ENCODE measurements at places on chromosomes 3 and 15.

- DNase-seq: peak; percentile 94
These were observed 95.3 kb downstream of the DAPK2 start for GRCh38 chr15:63950911-63951481.

DNA sequence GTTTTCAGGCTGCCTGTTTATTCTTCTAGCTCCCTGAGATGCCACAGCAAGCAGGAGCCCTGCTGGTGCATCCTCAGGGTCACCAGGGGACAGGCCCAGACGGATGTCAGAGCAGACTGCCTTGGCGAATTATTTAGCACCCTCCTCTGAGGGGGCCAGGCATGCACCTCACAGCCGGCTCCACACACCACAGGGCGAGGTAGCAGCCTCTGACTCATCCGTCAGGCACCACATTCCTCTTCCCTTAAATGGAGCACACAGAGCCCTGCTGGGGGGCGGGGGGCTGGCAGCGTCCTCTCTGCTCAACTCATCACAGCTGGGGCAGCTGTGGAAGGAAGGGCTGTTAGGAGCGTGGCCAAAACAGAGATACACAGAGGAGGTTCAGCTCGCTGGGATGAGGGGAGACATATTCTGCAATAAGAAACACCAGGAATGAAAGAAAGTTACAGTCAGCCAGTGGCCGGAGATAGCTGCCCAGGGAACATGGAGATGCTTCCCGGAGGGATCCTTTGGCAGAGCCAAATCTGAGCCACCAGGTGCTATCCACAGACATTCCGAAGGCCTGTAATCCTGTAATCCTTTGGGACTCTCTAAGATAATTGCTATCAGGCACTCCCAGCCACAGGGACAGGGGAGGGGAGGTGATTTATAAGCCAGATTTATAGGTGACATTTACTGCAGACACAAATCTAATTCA, 13.9 kb upstream of the PRICKLE2 start:
- peak; percentile 99 for DNase-seq

GRCh38 chr15:47806008-47806407, 88.7 kb downstream of the SEMA6D start:
- no peak for DNase-seq

GRCh38 chr3:36650271-36650671, 114.1 kb downstream of the DCLK3 start:
- peak; percentile 61 for DNase-seq

GRCh38 chr15:82810061-82810889, 847 bp downstream of the WHAMM start:
- peak; percentile 75 for DNase-seq

DNA sequence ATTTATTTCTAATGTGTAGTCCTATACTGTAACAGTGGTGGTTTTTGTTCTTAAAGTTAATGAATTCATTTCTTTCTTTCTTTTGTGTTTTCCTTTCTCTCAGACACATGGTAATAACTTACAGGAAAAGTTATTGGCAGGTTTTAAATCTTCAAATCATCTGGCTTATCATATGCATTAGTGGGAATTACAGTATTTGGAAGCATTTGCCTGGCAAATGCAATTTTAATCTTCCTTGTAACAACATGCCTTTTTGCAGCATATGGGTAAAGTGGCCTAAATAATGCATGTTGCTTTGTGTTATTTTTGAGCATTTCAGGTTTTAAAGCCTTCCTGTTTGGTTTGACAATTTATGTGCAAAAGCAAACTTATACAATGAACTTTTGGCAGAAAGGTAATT, 66.8 kb downstream of the GALK2 start:
- no peak for DNase-seq

DNA sequence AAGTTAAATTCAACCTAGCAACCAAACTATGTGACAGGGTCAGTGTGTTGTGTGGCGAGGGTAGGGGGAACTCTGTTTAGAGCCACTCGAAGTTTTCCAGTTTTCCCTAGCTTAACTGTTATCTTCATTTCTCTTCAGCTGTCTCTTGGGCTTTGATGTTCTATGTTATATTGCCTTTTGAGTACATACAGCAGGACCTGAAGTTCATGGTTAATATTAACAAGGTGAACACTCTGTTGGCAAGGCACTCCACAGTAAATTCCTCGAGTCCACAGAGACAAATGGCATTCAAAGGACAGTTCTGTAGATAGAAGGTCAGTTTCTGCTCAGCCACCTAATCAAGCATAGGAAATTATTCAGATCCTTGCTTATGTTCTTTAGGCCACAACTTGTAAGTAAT, 147.9 kb upstream of the DPH6 start:
- no peak for DNase-seq

DNA sequence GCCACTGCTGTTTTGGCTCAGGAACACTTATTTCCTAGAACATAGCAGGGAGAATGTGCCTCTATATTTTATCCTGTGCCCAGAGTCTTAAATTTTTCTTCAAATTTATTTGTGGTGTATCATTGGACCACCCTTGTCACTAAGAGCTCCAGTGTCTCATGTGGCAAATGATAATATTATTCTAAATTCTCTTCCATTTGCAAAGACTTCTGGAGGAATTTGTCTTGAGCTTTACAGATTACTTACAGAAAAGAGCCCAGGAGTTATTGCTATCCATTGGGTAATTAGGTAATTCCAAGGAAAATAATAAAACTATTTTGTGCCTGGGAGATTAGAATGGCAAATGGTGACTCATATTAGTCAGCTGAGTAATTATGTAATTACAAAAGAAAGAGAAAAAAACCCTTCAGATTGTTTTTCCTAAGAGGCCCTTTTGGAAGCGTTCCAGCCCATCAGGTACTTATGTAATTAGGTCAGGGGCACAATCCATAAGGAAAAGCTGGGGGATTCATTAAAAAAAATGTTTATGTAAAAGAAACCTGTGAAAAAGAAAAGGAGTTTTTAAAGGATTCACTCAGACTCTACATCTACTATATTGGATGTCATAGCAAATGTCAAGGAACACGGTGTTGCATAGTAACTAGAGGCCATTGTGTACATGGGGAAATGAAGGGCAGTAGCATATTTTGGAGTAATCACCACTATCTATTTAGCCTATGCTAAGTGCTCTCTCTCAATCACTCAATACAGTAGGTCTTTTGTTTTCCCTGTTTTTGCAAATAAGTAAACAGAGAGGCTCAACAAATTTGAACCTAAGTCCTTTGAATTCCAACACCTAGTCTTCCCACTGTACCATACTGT, 380.9 kb upstream of the RARB start:
- no peak for DNase-seq

GRCh38 chr3:86793786-86794185, 197.2 kb downstream of the VGLL3 start:
- DNase-seq: peak; percentile 96

- DNase-seq: no peak
These were observed 84.9 kb downstream of the SOX2 start for GRCh38 chr3:181796641-181797040.

DNA sequence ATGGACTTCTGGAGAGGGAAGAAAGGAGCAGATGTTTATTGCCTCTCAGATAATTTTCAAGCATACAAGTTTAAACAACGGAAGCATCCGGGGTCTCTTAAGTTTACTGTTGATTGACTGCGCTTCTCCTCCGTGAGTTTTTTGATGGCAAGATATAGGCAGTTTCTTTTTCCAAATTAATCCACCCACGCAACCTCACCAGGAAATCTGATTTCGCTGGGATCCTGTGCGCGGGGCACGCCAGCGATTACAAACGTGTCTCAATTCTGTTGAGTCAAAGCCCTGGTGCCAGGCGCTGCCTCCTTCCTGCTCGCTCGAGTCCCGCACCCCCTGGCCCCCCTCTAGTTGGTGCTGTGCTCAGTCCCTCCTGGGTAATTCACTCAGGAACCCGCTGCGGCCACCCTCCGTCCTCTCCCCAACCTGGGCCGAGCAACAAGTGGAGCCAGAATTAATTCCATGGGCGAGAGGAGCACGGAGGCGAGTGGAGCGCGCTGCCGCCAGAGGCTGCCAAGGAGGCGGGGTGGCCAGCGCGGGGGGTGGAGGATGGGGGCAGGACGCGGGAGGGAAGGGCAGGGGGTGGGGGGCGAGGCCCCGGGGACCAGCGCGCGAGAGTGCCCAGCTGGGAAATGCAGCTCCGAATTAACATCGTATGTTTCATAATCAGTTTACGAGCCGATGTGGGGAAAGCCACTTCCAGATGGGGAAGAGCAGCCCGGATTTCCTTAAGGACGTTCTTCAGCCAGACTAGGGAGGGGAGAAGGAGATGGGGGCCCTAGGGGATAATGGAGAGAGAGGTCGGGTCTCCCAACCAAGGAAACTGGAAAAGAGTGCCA, 6.0 kb downstream of the WNT5A start:
- DNase-seq: peak; percentile 94

DNA sequence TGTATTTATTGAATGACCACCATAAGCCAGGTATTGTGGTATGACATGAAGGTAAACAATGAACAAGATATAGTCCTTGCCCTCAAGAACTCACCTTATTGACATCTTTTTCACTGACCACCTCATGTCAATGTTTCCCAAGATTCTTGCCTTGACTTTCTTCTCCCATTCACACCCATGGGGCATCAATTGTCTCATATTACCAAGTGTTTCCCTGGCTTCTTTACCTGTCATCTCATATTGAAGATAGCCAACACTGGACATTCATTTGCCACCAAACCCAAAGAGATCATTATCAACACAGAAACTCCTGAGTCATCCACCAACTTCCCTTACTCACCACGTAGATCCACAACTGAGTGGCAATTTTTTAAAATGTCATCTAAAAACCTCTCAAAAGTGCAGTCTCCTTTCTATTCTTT, 2.2 kb downstream of the EFHB start:
- no peak for DNase-seq

- peak; percentile 26 for DNase-seq
These were observed 384.3 kb downstream of the ROBO1 start for GRCh38 chr3:79383402-79384012.

GRCh38 chr3:26522919-26523318, 99.7 kb upstream of the LRRC3B start:
- DNase-seq: no peak

DNA sequence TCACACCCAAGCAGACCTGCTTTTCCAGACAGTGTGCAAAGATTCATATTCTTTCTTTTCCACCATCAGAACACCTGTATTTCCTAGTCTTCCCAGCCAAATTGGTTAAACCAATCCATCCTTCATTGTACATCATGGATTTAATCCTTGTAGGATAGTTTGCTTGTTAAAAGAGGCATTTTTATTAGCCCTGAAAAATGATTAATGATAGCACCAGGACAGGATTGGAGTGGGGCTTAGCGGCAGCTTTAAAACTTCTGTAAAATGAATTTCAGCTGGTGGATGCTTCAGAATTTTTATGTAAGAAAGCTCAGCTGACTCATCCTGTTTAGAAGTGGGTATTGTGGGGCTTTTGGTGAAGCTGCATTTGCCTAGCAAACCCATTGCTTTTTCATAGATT, 36.1 kb upstream of the ARHGEF26 start:
- no peak for DNase-seq

- DNase-seq: no peak
These were observed 13.3 kb upstream of the LMAN1L start for GRCh38 chr15:74799255-74799855.

GRCh38 chr3:119841808-119842471, 60.0 kb downstream of the NR1I2 start:
- DNase-seq: no peak

GRCh38 chr3:59775106-59775505, 725.3 kb upstream of the CFAP20DC start:
- DNase-seq: no peak

- no peak for DNase-seq
These were observed 74.6 kb downstream of the ATP8B4 start for GRCh38 chr15:50044406-50044805.

DNA sequence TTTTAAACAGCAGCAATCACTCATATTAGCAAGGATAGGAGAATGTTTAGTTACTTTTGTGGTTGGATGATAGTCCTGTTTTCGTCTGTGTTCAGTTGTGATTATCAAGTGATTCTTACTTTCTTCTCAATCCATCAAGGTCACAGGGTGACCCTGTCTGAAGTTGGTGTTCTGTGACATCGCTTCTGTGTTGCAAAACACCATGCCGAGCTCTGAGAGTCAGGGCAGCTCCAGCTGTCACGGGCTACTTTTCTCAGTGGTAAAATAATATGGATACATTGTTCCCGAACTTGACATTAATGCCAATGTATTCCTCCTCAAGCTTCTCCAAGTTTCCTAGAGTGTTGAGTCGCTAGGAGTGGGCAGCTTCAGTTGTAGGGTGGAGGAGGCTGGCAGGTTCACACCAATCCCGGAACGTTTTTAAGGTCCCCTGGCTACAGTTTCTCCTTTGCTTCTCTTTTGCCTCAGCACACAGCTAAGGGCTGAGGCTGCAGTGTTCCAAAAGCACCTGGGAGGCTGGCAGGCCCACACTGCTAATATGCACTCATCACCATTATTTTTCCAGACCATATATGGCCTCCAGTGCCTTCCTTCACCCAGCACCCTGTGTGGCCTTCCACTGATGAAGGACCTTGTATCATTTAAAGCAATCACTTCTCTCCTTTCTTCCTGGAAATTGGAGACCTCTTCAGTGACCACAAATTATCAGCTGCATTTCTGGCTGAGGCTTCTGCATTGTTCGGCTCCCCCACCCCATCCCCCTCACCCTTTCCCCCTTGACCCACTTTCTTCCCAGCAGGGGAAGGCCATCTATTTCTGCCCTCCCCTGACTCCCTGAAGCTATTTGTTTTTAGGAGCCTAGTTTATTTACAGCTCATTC, 25.8 kb downstream of the COLQ start:
- DNase-seq: no peak

DNA sequence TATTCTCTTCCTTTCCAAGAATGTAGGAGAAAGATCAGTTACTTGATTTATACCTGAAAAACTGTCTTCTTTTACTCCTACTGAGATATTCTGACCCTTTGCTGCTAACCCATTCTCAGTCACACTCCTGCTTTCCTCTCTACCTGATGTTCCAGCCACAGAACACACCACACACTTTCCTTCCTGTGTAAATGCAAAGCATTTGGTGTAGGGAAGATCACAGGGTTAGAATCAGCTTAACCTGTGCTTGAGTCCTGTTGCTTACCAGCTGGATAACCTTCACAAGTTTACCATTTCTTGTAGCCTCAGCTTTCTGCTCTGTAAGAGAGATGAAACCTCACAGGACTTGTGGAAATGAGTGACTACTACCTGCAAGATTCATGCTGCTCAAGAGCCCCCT, 489.8 kb upstream of the GOLIM4 start:
- no peak for DNase-seq

DNA sequence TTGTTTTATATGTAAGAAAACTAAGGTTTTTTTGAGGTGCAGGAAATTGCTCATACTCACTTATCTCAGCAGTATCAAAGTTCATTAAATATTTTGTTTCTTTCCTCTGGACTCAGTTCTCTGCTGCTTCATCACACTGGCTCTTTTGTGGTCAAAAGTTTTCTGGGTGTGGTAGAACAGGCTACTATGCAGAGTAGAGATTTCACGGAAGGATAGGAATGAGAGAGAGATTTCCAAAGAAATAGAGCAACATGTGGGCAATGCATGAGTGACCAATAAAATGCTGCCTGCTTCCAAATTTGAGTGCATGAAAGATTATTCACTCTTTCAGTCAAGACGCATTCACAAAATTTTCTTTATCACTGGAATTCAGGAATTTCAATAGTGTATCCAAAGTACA, 577.3 kb upstream of the SEMA6D start:
- no peak for DNase-seq

Data from AG10803 (cell line).